ENCODE measurements at places on chromosomes 6 and 20.
A peak's percentile ranks its signal among the peaks of the same experiment; 100 is the strongest.

DNA sequence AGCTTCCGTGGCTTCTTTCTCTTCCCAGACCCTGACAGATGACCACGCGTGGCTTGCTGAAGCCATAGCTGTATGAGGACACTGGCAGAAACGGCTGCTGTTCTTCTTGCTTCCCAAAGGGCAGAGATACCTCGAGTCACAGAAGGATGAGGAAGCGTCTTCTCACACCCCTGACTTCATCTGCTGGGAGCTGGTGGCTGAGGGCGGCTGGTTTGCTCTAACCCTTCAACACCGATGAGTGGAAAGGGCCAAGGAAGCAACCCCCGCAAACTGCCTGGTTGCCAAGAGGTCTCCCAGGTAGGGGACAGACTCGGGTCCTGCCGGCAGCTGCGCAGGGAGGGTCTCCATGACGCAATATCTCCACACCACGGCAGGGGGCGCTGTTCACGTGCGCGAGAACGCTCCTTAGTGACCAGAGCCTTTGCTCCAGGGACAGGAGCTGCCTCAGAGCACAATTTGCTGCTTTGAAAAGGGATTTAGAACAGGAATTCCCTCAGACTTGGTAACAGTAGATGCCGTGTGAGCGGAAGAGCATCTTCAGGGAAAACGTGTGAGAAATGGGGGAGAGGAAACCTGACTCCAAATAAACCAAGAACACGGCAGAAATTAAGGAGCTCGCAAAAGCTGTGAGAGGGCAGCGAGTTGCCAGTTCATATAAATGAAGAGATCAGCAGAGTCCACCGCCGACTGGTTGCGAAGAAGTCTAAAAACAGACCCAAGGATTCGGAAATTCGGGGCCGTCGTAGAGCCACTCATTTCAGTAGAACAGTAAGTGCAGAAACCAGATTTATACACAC is 80.2 kb downstream of the ERMARD start:
- DNase-seq, result peak; percentile 94

DNA sequence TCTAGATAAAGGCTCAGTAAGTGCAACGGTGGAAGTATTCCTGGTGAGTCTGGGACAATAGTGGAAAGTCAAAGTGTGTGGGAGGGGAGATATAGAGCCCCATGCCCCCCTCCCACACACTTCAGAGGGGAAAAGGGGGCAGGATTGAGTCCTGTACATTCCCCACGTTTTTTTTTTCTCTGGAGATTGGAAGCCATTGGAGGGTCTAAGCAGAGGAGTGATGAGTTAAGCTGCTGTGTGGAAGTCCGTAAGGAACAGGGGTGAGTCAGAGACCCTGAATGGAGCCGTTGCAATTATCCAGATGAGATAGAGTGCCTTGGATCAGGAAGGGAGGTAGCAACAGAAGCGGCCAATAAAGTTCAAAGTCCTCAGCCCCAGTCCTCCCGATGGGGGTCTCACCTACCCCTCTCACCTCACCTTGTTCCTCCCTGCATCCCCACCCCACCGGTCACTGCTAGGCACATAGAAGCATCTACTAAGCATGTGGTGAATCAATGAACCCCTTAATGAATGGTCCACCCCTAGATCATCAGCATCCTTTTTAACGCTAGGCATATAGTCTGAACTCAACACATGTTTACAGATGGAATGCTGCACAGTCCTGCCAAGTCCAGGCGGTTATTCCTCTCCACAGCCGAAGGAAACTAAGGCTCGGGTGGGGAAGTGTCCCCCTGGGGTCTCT is 662 bp upstream of the SLC9A8 start:
- DNase-seq, result no peak

DNA sequence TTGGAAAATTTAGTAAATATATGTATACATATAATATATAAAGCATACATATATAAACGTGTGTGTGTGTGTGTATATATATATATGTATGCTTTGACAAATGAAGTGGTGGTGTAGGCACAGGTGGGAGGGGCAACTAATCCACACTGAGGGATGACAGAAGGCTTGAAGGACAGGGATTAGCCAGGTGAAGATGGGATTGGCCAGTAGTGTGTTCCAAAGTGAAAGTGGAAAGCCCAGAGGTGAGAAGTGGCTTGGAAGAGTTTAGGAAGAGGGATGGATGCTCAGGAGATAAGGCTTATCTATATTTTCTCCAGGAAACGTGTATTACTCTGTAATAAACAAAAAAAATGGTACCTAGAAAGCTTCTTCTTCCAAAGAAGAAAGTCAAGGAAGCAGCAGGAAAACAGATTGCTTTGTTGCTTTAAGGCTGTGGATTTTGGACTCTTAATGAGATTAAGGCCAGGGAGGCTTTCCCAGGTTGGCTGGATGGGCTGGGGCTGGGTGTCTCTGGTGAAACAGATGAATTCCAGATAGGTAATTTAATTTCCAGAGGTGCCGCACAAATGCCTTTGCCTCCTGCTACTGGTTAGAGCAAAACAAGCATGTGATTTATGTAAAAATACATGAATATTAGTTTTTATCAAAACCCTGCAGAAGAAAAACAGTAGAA is 63.9 kb downstream of the JARID2 start:
- DNase-seq, result no peak

- no peak for DNase-seq
Measured at GRCh38 chr20:51500936-51501335, 41.6 kb downstream of the NFATC2 start.

GRCh38 chr6:52649536-52650160 is 21.3 kb upstream of the TMEM14A start:
- DNase-seq, result no peak

GRCh38 chr6:111709615-111710398 is 104.1 kb upstream of the TRAF3IP2 start:
- DNase-seq, result no peak

DNA sequence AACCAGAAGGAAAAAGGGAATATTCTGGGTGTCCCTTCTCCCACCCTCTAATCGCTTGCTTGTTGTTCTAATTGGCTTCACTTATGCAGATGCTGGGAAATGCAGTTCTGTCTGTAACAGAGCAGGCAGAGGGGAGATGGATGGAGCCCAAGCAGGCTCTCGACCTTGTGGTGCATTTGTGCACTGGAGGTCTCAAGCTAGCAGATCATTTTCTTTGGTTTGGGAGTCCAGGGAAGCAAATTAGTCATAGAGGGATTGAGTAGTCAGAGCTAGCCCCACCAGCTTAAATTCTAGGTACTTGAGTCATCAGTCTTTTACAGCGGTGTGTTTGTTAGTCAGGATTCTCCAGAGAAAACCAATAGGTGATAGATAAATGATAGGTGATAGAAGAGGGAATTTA is 234.7 kb upstream of the ECI2 start:
- no peak for DNase-seq

DNA sequence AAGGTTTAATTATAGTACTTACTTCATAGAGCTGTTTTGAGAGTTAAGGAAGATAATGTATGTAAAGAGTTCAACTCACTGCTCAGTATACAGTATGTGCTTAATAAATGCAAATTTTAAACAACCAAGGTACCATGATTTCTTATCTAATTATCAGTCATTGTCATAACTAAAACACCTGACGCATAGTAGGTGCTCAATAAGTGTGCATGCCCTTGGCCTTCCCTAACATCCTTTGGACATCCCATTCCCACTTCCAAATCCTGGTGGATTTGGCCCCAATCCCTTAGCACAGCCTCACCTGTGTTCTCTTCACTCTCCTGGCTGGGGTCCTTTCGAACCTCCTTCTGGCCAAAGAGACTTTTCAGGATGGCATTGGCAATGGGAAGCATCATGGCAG is 41.1 kb downstream of the SLC13A3 start:
- no peak for DNase-seq

DNA sequence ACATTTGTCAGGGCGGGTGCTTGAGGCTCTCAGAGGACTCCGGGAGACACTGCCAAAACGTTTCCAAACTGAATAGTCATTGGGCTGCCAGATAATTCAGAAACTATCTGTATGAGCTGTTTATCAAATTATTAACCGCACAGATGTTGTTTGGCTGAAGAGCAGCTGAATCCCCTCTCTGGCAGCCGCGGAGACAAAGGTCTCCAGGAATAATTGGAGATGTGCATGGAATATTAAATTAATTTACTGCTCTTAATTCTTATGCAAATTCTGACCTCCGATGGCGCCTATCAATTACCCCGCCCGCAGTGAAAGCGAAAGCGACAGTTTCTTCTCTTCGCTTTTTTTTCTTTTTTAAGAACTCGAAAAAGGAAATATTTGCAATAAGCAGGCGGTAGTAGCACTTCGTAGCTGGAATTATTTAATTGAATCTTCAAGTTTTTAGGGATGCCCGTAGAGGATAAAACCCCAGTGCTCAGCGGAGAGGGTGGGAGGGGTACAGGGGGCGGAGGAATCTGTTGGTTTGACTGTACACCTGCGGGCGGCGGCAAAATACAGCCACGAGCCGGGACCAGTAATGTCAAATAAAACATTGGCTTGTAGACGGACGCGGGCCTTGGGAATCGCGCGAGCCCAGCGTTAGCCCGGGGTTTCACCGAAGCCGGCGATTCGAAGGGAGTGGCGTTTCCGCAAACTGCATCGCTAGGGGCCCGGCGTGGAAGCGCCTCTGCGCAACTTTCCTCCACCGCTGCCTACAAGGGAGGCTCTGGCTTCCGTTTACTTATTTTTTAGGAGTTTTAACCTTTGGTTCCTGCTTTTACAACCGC is 6.2 kb downstream of the LINC00237 start:
- peak; percentile 74 for DNase-seq

- DNase-seq, result peak; percentile 92
Measured at GRCh38 chr6:30955367-30956042, 14.7 kb downstream of the MUCL3 start.

DNA sequence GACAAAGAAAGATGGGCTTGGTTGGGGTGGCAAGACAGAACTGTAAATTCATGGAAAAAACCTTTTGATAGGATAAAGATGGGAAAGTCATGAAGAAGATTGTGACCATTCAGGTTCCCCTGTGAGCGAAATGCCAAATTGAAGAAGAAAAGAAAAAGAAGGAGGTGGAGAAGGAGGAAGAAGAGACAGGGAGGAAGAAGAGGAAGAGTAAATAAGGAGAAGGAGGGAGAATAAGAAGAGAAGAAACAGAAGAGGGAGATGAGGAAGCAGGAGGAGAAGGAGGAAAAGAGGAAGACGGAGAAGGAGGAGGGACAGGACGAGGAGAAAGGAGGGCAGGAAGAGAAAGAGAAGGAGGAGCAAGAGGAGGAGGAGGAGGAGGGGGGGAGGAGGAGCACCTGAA is 199.8 kb downstream of the SLC24A3 start:
- no peak for DNase-seq

DNA sequence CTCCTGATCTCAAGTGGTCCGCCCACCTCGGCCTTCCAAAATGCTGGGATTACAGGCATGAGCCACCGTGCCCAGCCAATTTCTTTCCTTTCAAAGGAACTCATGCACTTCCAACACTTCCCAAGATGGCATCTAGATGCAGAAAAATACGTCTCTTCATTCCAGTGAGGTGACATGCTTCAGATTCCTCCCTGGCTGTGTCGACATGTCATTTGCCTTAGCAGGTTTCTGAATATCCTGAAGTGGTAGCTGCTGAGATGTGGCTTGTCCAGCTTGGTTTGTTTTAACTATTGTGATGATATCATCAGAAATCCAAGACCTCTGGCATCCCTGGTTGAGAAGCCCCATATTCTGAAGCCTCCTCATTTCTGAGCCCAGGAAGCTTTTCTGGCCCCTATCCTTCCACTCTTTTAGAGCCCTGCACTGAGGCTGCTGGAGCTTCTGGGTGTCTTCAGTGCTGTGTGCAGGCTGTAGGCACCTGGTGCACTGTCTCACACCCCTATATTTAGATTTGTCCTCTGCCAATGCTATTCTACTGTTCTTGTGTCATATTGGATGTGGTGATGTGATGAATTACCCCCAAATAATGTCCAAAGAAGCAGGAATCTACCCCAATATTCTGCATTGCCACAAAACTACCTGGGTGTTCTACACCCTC is 73.3 kb upstream of the E2F3 start:
- DNase-seq, result no peak

DNA sequence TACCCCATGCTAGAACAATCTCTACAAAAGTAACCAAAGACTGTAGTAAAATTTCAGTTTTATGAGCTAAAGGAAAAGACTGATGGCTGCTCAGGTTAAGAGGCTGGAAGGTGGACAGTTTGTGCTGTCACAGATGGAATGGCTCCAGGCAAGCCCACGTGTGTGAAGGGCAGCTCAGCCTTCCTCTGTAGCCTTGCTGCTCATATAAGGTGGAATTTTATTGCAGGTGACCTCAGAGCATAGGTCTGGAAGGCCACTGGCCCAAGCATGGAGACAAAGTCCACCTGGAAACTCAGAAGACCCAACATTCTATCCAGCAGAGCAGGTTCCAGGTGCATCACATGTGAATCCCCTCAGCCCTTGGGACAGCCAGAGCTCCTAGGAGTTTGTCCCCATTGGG is 53.6 kb downstream of the KAT14 start:
- no peak for DNase-seq

GRCh38 chr20:54323227-54323734 is 115.4 kb downstream of the PFDN4 start:
- no peak for DNase-seq

DNA sequence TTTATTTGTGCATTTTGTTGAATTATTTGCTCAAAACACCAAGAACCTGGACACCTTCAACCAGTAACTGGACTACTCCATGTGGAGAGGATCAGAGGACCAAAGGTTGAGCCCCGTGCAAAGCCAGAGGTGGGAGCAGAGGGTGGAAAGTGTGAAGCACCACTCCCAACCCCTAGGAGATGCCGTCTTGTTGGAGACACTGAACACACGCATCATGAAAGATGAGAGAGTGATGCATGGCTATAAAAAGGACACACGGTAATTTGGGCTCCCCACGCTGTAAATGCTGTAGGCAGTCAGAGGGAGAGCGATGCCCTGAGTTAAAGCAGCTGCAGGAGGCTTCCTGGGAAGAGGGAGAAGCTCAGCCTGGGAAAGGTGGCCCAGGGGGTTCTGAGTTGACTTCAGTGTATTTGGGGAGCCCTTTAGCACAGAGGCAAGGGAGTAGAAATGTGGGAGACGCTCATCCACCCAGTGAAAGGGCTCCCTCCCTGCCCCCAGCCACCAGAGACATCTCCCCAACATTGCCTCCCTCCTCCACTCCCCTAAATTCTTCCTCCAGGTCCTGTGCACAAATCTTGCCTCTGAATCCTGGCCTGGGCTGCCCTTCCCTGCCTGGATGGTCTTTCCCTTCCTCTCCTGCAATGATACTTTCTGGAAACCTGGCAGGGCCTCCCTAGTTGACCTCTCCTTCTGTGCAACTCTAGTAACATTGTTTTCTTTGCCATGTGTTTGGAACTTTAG is 55.8 kb upstream of the IYD start:
- no peak for DNase-seq

DNA sequence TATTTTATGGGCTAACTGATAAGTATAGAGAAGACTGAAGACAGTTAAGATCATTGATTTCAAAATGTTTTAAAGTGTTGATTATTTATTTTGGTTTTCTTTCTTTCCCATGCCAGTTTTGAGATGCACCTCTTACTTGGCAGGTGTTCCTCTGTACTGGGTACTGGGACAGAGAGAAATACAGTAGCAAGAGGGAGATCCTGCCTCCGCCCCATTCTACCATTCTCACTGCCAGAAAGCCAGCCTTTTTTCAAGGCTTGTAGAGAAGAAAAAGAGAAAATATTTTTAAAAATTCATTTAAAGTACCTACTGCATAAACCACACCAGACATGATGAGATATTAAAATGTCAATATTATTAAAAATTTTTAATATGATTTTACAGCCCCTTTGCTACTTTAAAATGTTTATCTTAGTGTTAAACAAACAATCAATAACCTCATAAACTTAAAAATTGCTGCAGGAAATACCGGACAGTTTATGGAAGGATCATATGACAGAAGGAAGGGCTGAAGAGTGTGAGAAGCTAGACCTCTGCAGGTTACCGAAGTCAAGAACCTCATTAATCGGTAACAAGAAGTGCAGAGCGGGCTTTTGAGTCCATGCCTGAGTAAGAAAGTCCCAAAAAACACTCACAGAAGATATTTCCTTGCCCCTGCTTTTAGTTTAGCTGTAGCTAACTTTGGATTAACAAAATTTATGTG is 117.8 kb upstream of the ESR1 start:
- DNase-seq, result no peak
